Hypothalamus (tissue), 51 donors: ENCODE measurements at places on chromosomes 7 and 10.
A peak's percentile ranks its signal among the peaks of the same experiment; 100 is the strongest.

DNA sequence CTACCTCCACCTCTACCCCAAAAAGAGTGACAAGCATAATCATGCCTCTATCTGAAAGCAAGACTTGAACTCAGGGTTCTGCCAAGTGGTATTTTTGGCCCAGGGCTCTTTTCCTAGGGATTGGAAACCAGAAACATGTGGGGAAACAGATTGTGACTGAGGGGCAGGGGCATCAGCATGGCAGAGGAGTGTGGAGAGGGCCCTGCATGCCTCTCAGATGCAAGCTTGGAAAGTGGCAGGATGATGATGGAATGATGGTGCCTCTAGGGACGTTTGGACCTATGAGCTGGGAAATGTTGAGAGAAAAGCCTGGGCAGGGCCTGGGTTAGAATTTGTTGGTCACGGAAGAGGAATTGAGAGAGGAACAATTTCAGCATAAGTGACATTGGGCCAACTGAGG is 78.4 kb upstream of the LEP start:
- DNase-seq = no peak

GRCh38 chr10:33227489-33227888 is 107.0 kb downstream of the NRP1 start:
- no peak for DNase-seq

DNA sequence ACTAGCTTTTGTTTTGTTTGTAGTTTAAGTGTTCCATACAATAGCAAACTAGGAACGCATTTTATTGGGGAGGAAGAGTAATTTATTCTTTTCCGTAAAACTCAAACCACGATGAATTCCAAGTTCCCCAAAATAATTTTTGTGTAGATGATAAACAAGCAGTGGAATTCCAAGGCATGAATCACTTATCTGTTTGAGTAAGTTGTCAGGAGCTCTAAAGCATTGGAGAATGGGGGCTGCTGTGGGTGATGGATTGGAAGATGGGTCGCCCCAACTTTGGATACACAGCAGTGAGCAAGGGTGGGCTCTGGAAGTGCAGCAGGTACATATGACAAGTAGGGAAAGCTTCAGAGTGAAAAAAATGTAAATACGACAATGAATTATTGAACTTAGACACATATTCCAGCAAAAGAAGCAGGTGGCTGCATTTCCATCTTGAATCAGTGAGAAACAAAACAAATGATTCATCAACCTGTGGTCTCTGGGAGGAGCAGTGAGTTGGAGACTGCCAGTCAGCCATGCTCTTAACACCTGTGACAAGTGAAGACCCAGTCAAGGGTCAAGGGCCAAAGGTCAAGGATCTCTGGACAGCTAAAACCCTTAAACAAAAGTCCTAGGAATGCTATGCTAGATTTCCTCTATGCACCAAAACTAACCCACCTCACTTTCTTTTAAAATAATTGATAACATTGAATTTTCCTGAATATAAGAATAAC is 34.2 kb upstream of the ADRB1 start:
- DNase-seq = no peak

DNA sequence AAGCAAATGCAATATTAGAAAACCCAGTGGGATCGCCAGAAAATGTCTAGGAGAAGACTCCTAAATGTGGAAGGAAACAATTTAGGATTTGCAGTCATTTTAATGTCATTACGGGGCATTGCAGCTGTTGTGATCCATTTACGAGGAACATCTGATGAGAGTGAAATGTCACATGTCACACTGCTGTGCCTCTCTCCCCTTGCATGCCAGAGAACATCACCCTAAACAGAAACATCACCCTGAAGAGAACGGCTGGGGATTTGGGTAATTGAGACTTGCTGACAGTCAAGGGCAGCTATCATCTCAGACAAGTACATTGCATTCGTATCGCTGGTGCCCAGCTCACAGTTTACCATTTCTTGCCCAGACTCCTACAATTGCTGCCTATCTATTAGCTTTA is 785.7 kb upstream of the POM121L12 start:
- no peak for DNase-seq

- no peak for DNase-seq
Measured at GRCh38 chr7:155857141-155857540, 44.9 kb upstream of the SHH start.

DNA sequence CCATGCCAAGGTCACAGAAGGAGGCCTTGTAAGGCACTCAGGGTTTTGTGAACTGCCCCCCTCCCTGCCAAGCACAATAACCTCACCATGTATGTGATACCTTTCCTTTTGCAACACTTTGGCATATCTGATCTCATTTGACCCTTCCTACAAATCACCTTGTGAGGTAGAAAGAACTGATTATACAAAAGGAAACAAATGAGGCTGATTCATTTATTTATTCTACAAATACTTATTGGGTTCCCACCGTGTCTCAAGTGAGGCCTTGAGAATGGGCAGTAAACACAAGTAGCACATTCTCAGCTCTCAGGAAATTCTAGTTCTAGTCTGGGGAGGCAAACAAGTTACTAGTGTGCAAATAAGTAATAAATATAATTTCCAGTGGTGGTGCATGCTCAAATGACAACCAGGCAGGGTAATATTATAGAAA is 19.6 kb downstream of the PLCE1 start:
- DNase-seq = no peak

DNA sequence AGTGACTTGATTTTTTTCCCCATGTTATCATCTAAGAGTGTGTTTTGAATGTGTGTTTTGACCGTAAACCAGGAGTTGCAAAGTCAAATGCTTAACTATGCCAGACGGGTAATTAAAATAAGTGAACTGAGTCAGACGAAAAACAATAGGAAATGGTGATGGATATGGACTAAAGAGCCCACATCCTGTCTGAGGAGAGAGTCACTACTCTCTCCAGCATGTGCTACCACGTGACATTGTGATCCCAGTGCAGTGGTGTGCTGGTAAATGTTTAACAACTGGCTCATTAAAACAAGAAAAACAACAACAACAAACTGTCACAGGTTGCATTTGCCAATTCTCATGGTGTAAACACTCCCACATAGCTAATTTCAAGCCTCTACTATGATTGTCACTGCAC is 164.3 kb downstream of the SUGCT start:
- no peak for DNase-seq

GRCh38 chr7:101177644-101178043 is 2.4 kb downstream of the NAT16 start:
- DNase-seq = no peak

- DNase-seq = no peak
Measured at GRCh38 chr7:131557652-131558385, 1.4 kb upstream of the PODXL start.

DNA sequence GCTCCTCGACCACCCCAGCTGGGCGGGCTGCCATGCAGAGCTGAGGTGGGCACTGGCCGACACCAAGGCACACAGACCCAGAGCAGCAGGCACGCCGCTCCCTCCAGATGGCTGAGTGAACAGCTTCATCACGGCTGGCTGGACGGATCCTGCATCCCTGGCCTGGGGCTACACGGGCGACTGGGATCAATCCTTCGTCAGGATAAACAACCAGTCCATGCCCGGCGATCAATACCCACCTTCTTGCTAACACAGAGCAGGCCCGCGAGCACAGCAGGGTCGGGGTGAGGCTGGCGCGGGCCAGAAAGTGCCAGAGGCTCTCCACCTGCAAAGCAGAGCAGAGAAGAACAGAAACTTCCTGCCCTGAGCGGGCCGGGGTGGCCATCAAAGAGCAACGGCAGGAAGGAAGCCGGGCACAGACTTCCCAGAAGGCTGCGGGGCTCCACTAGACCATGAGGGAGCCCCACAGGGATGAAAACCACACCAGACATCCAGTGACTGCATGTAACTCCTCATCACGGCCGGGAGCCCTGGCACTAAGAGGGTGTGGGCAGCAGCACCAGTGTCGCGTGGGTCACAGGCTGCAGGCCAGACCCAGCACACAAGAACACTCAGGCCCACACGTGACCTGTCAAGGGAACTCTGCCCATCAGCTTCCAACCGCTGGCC is 166.4 kb downstream of the MAD1L1 start:
- DNase-seq = no peak

GRCh38 chr10:12590675-12591659 is 241.6 kb downstream of the CAMK1D start:
- no peak for DNase-seq

DNA sequence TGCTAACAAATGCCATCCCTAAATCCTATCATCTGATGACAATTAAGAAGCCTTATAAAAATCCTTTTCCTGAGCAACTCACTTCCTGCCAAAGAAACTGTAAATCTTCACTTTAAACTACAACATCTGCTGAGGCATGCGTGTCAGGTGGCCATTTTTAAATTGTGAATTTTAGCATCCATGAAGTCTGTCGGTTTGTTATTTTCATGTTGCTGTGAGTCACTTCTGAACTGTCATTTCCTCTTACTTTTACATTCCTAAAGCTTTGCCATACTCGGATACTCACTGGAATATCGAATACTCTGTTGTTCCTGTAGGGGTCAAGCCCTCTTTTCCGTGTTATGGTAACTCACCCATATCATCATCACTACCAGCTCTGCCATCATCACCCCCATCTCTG is 34.3 kb upstream of the TMEM26 start:
- DNase-seq = no peak

DNA sequence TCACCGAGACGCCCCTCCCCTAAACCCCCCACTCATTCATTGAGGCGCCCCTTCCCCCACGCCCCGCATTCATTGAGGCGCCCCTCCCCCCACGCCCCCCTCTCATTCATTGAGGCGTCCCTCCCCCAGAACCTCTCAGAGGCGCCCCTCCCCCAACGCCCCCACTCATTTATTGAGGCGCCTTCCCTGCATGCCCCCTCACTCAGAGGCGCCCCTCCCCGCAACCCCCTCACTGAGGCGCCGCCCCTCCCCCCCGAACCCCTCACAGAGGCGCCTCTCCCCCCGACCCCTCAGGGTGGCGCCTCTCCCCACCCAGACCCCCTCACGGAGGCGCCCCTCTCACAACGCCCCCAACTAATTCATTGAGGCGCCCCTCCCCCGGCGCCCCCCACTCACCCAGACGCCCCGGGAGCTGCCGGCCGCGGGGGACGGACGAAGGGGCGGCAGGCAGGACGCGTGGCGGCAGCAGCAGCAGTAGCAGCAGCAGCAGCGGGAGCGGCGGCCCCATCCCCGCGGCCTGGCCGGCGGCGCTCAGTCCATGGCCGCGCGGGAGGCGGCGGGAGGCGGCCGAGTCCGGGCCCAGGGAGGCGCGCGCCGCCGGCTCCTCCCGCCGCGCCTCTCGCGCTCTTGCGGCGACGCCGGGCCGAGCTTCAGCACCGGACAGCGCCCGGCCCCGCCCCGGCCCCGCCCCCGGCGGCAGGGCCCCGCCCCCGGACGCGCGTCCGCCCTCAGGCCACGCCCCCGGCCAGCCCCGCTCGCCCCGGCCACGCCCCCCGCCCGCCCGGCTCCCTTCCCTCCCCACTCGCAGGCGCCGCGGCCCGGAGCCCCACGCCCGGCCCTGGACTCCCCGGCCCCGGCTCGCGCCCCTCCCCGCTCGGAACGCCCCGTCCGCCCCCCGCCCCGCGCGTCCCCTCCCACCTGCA is at the start of gene PTPRN2:
TSS of gene PTPRN2 (minus strand) at position 662 of the 923 bp plus-strand sequence.
- DNase-seq = no peak

DNA sequence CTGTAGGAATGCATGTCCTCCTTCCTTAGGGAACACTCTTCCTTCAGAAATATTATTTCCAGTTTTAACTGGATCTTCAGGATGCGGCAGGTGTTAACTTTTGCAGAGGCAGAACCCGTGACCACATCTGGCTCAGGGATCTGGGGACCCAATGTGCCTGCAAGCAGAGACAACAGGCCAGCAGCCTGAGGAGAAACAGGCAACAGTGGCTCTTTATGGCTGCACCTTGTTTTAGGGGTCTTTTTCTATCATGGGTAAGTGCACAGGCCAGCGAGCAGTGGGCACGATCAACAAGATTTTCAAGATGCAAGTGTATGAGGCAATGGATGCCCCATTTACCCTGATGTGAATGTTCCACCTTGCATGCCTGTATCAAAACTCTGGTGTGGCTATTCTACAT is 497.5 kb upstream of the KLF6 start:
- no peak for DNase-seq

GRCh38 chr7:106050746-106051117 is 61.4 kb downstream of the SYPL1 start:
- DNase-seq = no peak

- DNase-seq = peak; percentile 12
Measured at GRCh38 chr7:23247603-23248335, 1.2 kb downstream of the GPNMB start.

GRCh38 chr10:104577163-104577562 is 63.9 kb upstream of the SORCS3 start:
- DNase-seq = no peak

- DNase-seq = no peak
Measured at GRCh38 chr7:135414850-135415439, 95.0 kb downstream of the CNOT4 start.

DNA sequence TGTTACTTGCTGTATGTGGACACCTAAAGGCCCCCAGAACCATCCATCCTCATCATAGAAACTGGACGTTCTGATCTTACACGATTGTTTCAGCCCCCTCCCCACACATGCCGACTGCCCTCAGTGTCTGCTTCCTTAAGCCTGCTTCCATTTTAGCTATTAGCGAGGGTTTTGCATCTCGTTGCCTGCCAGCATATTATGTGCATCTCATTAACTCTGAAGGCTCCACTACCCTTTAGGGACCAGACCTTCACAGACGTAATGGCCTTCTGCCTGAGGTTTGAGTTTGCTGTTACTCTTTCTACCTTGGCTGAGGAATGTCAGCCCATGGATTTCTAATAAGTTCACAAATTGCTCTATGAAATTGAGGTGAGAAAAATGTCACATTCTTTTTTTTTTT is 53.9 kb upstream of the LRGUK start:
- no peak for DNase-seq

DNA sequence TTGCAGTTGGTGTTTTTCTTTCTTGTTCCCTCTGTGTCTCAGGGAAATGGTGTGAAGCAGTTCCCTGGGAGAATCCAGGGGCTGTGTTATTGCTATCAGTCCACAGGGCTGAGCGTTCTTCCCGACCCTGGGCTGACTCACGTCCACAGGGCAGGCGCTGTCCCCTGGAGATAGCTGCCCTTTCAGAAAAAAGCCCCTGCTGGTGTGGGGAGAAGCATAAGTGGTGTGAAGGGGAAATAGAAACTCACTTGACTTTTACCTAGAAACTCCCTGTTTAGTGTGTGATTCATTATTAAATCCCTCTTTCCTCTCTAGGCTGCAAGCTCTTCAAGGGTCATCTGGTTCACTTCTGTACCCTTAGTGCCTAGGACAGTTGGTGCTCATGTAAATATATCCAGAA is 63.3 kb upstream of the SMNDC1 start:
- DNase-seq = no peak

- no peak for DNase-seq
Measured at GRCh38 chr10:24701447-24701846, 22.2 kb downstream of the ARHGAP21 start.

- DNase-seq = no peak
Measured at GRCh38 chr7:28960071-28960840, 2.1 kb upstream of the TRIL start.

DNA sequence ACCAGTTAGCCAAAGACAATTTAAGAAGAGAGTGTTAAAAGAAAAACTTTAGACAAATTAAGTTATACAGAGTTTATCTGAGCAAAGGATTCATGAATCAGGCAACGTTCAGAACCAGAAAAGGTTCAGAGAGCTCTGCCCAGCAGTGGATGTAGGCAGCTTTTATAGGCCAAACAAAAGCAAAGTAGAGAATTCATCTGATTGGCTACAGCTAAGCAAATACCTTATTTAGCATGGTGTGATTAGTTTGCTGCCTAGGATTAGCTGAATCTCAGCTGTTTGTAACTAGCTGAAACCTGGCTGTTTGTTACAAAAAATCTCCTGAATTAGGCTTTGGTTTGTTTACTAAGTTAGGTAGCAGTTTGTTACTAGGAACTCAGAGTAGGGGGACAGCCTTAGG is 66.0 kb downstream of the SLC25A40 start:
- no peak for DNase-seq

GRCh38 chr10:33164060-33164709 is 170.3 kb downstream of the NRP1 start:
- no peak for DNase-seq

- DNase-seq = no peak
Measured at GRCh38 chr7:114354306-114354705, 60.3 kb upstream of the FOXP2 start.
